Esophagus mucosa (tissue), 1 donor: ENCODE measurements at places on chromosomes 1 and 21. TPM values are rescaled to one million over a fixed set of nuclear protein-coding genes. Genes with fewer than 3 reads are reported as not detected.

RIPK4 gene
- 51.1 TPM for total RNA-seq

DNA sequence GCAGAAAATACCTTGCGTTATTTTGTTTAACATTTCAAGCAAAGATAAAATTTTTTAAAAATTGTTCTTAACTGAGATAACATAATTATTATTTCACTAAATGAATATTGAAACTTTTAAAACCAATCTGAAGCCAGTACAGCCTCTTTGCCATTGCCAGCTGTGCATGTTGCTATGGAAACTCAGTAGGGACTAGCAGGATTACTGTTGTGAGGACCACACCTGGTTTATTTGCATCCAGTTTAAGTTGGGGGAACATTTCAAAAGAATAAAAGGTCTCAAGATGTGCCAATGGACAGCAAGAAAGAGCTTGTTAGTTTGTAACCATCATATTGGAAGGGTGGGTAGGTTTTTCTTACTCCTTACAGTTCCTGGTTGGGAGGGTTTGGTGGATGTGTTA is 80.7 kb downstream of the POU2F1 start:
- ATAC-seq: no peak

C1orf210 gene
- total RNA-seq: 15.2 TPM

DNA sequence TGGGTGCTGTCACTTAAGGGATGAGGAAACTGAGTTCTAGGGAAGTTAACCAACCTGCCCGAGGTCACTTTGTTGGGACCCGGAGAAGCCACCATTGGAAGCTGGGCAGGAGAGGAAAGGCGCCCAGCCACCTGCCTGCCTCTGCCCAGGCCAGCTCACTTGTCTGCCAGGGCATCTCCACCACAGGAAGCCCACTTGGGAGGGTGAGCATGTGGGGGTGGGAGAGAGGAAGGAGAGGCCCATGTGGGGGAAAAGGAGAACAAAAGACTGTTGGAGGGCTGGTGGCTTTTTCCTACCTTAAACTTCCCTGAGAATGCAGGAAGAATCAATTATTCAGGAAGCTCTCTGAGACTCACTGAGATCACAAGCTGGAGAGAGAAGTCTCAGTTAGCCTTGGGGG is 43.8 kb upstream of the SELENON start:
- no peak for ATAC-seq

GRCh38 chr1:222240536-222241181 is 307.2 kb downstream of the HHIPL2 start:
- peak; percentile 72 for ATAC-seq

DNA sequence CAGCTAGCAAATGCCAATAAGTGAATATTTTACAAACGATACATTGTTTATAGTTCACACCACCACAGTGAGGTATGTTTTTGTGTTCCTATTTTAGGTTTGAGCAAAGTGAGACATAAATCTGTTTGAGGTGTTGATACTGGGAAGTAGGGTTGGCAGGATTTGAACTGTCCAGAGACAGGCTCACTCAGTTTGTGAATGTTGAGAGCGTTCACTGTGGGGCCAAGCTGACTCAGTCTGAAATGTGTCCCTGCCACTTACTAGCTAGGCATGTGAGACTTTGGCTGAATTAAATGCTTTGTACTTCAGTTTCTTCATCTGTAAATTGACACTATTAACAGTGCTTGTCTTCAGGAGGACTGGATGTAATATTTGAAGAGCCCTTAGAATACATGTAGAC is 35.1 kb downstream of the DIRAS3 start:
- ATAC-seq: peak; percentile 32

DNA sequence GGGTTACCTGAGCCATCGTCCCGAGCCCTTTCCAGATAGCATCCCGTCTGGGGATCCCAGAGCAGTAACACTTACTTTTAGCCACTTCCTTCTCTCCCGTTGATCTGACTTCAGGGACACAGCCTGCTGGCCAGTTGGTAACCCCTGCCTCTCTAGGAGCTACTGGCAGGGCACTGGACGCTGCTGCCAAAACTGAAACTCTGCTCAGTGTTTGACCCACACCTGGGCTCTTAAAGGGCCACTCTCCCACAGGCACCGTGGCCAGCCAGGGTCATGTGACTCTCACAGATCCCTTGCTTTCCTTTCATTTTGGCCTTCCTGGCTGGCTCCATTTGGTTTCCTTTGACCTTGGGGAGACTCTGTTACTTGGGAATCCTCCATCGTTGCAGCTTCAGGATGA is at the start of gene PIGR:
TSS of gene PIGR (minus strand) at position 206 of the 400 bp plus-strand sequence. CDS start 5,935 bp downstream, outside the sequence.
- ATAC-seq: no peak

- ATAC-seq: no peak
These were observed 5.5 kb downstream of the SIM2 start for GRCh38 chr21:36704281-36704957.

DNA sequence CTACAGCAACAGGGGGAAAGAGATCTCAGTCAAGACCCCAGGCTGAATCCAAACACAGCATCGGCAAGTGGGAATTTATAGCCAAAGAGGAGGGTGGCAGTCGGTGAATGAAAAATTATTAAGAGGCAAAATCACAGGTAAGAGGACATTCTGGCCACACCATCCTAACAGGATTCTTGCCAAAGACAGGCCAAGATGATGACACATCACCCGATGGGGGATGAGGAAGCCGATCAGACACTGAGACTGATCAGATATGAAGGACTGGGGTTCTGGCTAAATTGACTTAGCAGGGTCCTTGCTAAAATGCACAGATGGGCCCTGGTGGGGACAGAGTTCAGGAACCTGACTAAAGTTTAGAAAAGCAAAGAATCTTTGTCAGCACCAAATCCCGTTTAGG is 402.2 kb downstream of the SMYD3 start:
- ATAC-seq: no peak

DNA sequence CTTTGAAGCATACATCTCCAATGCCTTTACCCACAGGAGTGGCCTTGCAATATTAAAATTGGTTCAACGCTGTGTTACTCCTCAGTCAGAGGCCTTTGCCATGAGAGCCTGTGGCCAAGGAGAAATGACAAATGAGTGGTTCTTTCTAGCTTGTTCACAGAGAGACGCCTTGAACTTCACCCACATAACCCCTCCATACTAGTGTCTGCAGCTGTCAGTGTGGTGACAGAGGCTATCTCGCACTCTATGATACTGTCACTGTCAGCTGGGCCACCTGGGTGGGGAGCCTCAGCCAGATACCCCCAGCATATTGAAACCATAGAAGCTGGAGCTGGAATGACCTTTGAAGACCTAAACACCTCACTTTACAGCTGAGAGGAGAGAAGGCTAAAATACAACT is 57.4 kb upstream of the LBR start:
- ATAC-seq: no peak

GRCh38 chr1:50181027-50181663 is 72.4 kb downstream of the ELAVL4 start:
- no peak for ATAC-seq

GRIK1 gene
- not detected for total RNA-seq

- no peak for ATAC-seq
These were observed 240.5 kb upstream of the SNX7 start for GRCh38 chr1:98421085-98421435.

GRCh38 chr1:203250911-203251310 is 21.4 kb upstream of the CHIT1 start:
- ATAC-seq: peak; percentile 36

DNA sequence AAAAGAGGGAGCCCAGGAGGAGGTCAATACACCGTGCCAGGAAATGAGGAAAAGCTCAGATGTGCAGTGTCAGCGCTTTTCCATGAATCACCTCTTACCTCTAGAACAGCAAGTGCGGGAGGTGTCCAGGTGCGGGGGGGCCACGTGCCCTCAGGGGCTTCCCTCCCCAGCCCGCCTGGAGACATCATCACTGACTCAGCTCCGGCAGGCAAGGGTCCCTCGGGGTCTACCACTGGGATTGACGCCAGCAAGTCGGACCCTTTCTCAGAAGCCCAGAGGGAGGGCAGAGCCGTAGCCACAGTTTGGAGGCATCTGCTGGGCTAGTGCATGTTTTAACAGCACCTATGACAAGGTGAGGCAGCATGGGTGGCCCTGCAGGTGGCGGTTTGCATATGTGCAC is 67.4 kb upstream of the TRAPPC10 start:
- peak; percentile 67 for ATAC-seq

- no peak for ATAC-seq
These were observed 633.5 kb downstream of the KIF26B start for GRCh38 chr1:245788269-245788668.

DNA sequence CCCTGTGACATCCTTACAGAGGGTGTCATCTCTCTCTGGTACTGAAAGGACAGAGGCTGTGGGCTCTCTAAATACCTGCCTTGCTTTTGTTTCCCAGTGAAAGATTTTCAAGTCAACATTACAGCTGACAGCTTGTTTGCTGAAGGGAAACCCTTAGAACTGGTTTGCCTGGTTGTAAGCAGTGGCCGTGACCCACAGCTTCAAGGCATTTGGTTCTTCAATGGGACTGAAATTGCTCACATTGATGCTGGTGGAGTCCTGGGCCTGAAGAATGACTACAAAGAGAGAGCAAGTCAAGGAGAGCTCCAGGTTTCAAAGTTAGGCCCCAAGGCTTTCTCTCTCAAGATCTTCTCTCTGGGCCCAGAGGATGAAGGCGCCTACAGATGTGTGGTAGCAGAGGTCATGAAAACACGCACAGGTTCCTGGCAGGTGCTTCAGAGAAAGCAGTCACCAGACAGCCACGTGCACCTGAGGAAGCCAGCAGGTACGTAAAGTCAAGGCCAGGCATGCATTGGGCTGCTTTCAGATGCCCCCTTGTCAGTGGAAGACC is 11.8 kb downstream of the CD101 start:
- ATAC-seq: peak; percentile 90

- no peak for ATAC-seq
These were observed 59.3 kb upstream of the PTGS2 start for GRCh38 chr1:186739515-186739914.

LMX1A gene
- total RNA-seq: 0.04 TPM

DNA sequence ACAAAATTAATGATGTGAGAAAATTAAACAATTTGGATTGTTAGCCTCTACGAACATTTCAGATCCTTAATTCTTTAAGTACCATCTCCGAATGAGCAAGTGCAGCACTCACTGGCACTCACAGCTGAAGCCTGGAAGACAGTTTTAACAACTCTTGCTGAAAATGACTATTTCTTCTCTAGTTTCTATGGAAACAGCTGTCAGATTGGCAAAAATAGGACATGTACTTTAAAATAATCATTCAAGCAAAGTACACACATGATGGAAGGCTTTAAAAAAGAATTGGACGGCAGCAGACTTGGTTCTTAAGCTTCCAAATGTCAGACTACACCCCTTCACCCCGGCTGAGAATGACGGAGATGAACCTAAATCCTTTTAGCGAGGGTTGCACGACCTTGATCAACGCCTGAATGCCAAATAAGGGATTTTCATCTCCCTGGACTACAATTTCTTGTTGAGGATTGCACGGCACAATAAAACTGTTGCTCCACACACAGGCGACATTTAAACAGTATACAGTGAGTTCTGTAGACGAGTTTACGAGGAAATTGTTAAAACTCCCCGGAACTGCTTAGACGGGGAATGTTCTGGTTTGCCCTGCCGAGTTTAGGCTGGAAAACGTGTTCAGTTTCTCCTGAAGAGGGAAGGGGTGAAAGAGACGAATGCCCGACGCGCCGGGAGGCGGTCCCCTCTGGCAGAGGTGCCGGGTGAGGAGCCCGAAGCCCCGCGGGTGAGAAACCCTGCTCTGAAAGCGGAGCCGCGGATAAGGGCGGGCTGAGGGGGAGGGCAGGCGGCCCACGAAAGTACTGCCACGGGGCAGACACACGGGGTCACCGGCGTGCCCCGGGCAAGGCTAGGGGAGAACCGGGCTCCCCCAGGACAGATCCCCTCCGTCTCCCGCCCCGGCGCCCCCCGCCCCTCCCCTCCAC is 671 bp downstream of the OMA1 start:
- peak; percentile 83 for ATAC-seq

- no peak for ATAC-seq
These were observed 16.1 kb downstream of the UBASH3A start for GRCh38 chr21:42419845-42420244.

DNA sequence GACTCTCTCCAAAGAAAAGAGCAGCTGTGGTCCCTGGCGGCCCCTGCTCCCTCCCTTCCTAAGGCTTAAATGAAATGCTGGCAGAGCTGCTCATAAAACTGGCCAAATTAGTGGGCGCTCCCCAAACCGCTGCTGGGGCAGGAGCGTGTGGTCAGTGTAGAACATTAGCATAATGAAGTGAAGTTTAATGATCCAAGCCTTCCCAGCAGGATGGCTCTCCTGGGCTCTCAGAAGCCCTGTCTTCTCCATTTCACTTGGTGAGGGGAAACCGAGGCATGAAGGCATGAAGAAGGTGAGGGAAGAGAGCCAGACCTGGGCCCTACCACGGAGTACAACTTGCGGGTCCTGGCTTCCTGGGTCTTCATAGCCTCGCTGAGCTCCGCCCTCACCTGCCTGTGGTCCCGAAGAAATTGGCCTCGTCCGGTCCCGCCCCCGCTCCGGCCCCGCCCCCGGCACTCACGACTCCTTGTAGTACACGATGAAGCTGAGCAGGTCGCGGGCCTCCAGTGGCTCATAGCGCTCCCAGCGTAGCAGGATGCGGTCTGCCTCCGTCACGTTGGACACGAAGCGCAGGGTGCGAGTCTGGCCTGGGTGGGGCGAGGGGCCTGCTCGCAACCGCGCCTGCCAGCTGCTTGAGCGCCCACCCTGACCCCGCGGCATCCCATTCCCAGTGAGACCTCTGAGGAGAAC is 10.3 kb downstream of the INSRR start:
- peak; percentile 13 for ATAC-seq

DNA sequence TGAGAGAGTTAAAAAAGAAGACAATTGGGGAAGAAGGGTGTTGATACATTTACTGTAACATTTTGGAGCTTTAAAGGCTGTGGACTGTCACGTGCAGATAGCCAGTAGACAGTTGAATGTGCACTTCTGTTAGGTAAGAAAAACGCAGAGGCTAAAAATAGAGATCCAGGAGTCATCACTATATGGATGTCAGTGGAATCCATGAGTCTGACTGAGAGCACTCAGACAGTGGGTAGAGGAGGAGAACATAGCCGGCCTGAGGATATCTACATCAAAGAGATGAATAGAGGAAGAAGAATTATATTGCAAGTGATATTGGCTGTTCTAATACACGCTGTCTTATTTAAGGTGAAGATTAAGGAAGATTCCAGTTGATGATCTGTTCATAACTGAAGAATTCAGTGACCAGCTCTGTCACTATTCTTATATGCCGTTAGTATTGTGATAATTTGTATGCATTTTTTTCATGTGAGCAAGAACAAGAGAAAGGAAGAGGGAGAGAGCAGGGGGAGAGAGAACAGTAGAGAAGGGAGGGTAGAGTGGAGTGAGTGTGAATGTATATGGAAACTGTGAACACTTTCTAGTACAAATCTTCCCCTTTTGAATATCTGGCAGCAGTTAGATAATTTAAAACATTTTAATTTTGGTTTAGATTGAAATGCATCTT is 344.8 kb downstream of the CHRM3 start:
- no peak for ATAC-seq

GRCh38 chr21:32757804-32758203 is 13.8 kb downstream of the PAXBP1 start:
- no peak for ATAC-seq

PLPPR4 gene
- 0.20 TPM for total RNA-seq

SLAMF9 gene
- total RNA-seq: 0.28 TPM

TDRD5 gene
- total RNA-seq: not detected

TRIM67 gene
- total RNA-seq: not detected

DNA sequence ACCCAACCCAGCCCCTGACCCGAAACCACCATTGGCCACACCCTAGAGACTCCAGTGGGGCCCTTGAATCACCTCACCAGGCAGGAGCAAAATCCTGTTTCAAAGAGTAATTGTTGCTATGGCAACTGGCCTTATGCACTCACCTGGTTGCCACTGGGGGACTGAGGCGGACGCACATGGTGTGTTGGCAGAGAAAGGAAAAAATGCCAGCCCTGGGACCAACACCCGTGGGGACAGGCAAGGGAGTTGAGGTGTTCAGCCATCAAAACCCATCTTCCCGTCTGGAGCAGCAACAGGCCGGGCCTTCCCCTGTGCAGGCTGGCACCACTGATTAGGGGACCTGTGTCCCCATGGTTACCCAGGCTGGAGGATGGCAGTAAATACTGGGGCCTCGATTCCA is 395.8 kb upstream of the VAMP3 start:
- ATAC-seq: no peak
